Breast epithelium (tissue), 4 donors: ENCODE measurements at places on chromosomes 5 and 9.
A peak's percentile ranks its signal among the peaks of the same experiment; 100 is the strongest.

DNA sequence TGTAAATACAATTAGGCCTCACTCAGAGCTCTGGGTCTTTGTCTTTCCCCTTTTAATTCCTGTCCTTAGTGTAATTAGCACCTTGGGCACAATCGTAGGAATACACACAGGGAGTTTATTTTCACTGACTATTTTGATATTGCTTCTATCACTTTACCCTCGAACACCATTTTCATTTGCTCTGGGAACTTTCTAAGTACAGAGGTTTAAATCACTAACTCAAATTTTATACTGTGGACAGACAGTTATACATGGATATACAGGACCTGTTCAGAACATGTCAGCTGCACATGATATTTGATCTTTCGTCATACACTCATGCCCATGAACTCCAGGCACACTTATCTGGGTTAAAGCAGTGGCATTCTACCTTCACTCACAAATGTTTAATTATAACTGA lies 217.8 kb upstream of the TMEM161B start:
- no peak overlapping the region for H3K4me3 ChIP-seq
- no peaks in the 10 kb centered on the region for H3K36me3 ChIP-seq
- no peak for DNase-seq
- no peaks in the 10 kb centered on the region for H3K4me1 ChIP-seq

GRCh38 chr5:168076561-168076991 lies 214.9 kb upstream of the WWC1 start:
- no peaks in the 10 kb centered on the region for H3K27me3 ChIP-seq
- H3K27ac ChIP-seq = no peak overlapping the region
- DNase-seq = no peak
- H3K36me3 ChIP-seq = no peaks in the 10 kb centered on the region

DNA sequence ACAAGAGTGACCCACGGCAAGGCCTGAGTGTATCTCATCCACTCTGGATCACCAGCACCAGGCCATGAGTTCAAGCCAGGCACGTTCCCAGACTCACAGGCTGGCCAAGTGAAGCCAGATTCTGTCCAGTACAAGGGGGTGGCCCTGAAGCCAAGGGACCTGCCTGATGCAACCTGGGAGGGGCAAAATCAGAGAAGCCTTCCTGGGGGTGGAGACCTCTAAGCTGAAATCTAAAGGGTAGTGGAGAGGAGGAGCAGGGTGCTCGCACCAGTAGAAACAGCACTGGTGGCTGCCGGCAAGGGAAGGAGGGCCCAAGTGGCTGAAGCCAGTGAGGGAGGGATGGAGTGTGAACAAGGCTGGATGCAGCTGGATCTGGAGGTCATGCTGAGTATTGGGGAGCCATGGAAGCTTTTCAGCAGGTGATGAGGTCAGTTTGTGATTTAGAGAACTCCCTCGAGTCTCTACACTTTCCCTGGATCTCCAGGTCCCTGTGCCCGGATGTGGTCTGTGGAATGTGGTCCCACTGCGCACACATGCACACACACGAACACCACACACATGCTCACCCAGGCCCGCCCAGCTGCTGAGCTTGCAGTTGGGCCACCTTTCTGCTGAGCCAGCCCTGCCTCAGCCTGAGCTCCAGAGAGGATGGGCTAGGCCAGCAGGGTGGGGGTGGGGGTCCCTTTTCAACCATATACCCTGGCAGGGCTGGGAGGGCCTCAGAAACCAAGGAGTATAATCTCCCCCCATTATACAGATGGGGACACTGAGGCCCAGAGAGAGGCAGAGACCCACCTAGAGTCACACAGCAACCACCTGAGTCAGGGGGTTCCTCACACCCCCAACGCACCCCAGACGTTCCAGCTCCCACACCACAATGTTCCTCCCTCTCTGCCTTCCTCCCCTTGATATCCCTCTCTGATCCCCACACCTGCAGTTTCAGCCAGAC lies 1.6 kb downstream of the PIP5KL1 start:
- H3K36me3 ChIP-seq = no peaks in the 10 kb centered on the region
- H3K27me3 ChIP-seq = no peaks in the 10 kb centered on the region
- H3K4me3 ChIP-seq = no peak overlapping the region
- H3K4me1 ChIP-seq = peaks cover 5% of the 10 kb centered on the region

GRCh38 chr5:141845371-141845851 lies 32.8 kb downstream of the PCDH1 start:
- H3K27ac ChIP-seq = peak overlapping the region; percentile 49
- H3K27me3 ChIP-seq = no peaks in the 10 kb centered on the region
- H3K4me1 ChIP-seq = peaks cover 27% of the 10 kb centered on the region

- DNase-seq = no peak
- H3K27me3 ChIP-seq = no peaks in the 10 kb centered on the region
- H3K36me3 ChIP-seq = no peaks in the 10 kb centered on the region
- no peaks in the 10 kb centered on the region for H3K4me1 ChIP-seq
- H3K4me3 ChIP-seq = peak overlapping the region; percentile 47
These were observed 44.0 kb downstream of the ROR2 start for GRCh38 chr9:91905991-91906469.

DNA sequence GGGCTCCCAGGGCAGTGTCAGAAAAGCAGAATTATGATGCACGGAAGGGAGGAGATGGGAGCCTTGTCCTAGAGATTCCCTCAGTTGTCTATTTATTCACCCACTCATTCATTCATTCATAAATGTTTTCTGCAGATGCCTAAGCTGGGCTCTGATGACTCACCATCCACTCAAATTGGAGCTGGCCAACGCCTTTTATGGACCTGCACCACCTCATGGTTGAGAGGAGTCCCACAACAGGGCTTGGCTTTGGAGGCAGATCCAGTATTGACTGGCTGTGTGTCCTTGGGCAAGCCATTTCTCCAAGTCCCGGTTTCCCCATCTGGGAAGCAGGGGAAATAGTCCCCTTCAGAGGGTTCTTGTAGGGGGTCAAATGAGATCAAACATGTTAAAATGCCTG lies 227.8 kb downstream of the MELK start:
- no peak overlapping the region for H3K27ac ChIP-seq
- H3K4me3 ChIP-seq = no peak overlapping the region
- H3K4me1 ChIP-seq = no peaks in the 10 kb centered on the region
- no peak for DNase-seq

- no peaks in the 10 kb centered on the region for H3K4me1 ChIP-seq
- H3K4me3 ChIP-seq = no peak overlapping the region
- H3K27ac ChIP-seq = no peak overlapping the region
- no peaks in the 10 kb centered on the region for H3K27me3 ChIP-seq
These were observed 36.3 kb downstream of the ZNF474 start for GRCh38 chr5:122165559-122166078.

DNA sequence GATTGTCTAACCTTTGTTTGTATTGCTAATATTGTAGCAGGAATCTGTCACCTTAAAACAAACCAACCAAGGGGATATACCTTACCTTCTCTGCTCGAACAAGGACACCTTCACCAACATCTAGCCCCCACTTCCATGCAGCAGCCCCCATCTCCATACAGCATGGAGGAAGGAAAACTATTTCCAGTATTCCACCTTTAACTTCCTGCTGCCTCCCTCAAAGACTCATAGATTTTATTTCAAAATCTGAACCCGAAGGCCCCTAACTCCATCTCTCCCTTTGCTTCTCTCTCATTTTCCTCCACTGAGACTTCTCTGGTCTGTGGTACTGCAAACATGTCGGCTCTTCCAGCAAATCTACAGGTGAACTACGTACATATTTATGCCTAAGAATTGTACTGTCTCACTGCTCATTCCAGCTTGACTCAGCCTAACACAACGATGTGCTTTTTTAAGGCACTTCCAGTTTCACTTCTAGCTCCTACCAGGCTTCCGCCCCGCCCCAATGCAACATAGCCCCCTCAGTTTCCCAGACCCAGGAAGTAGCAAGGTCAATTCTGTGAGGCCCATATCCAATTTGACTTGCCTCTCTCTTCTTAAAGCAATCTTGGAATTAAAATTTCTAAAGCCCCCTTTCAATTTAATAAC lies 70.7 kb upstream of the RNF38 start:
- H3K27ac ChIP-seq = peak overlapping the region; percentile 86
- peak; percentile 32 for DNase-seq
- H3K36me3 ChIP-seq = no peaks in the 10 kb centered on the region
- peak overlapping the region; percentile 33 for H3K4me3 ChIP-seq

DNA sequence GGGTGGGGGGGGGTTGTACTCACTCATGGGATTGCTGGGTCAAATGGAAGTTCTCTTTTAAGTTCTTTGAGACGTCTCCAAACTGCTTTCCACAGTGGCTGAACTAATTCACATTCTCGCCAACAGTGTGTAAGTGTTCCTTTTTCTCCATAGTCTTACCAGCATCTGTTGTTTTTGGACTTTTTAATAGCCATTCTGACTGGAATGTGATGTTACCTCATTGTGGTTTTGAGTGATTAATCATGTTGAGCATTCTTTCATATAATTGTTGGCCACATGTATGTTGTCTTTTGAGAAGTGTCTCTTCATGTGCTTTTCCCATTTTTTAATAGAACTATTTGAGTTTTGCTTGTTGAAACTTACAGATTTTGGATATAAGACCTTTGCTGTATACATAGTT lies 94.9 kb upstream of the PLPPR1 start:
- H3K4me1 ChIP-seq = no peaks in the 10 kb centered on the region
- no peaks in the 10 kb centered on the region for H3K27me3 ChIP-seq
- DNase-seq = no peak
- no peak overlapping the region for H3K4me3 ChIP-seq
- H3K36me3 ChIP-seq = no peaks in the 10 kb centered on the region

DNA sequence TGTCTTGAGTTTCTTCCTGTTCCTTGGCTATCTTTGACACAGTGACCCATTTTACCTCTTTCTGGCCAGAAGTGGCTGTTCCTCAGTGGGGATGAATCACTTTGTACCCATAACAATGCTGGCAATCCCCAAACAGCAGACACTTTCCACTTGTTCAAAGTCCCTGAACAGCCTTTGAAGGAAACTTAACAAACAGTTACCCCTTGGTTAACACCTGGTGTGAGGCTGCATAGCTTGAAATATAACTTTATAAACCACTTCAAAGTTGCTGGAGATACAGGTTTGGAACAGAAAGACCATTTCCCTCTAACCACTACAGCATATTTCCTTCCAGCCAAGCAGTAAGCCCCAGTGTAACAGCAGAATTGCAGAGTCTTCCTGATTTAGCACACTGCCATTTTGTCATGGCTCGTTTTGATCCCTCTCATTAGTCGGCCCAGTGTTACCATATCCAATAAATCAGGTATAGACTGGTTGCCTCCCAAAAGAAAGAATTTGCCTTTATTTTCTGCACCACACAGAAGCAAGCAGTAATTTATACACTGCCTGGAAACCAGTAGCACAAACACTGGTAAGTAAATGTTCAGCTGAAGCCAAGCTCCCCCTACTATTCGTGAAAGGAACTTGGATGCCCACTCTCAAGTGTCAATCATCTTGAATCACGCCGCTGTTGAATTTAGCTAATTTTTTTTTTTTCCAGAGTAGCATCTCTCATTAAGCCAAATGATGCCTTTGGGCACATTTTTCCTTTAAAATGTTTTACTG lies 225.9 kb downstream of the PIK3R1 start:
- H3K4me1 ChIP-seq = no peaks in the 10 kb centered on the region
- H3K27ac ChIP-seq = peak overlapping the region; percentile 30
- no peak for DNase-seq

GRCh38 chr9:107853461-107853860 lies 363.9 kb upstream of the KLF4 start:
- DNase-seq = no peak
- H3K36me3 ChIP-seq = no peaks in the 10 kb centered on the region
- H3K27ac ChIP-seq = no peak overlapping the region

DNA sequence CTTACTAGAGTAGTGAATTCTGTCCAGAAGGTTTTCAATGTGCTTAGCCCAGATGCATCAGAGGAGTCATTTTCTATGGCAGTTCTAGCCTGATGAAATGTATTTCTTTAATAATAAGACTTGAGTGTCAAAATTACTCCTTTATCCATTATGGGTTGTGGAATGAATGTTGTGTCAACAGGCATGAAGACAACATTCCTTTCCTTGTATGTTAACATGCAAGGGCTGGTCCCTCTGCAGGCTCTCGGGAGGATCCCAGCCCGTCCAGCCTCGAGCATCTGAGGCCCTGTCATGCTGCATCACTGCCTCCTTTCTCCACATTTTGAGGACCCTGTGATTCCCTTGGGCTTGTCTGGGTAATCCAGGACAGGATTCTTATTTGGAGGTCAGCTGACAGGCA lies 42.9 kb upstream of the FAM120AOS start:
- no peaks in the 10 kb centered on the region for H3K4me1 ChIP-seq
- no peaks in the 10 kb centered on the region for H3K27me3 ChIP-seq
- H3K27ac ChIP-seq = no peak overlapping the region
- no peak overlapping the region for H3K4me3 ChIP-seq
- DNase-seq = no peak
